LoVo (cell line): ENCODE measurements at places on chromosomes 12 and 14.

DNA sequence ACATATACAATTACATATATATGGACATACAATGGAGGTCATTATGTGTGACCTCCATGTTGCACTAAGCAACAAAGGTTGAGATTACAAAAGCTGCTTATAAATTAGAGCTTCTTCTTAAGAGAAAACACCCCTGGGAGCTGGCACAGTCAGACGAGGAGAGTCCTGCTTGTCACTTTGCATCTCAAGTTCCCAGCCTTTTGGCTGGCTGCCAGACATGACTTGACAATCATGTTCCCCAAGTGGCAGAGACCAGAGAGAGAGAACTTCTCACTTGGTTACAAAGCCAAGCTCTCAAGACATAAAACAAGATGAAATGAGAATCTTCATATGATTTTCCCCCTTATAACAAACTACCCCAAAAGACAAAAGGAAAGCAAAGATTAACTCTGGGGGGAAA is 8.5 kb upstream of the SYNJ2BP start:
- no peak for DNase-seq

GRCh38 chr12:103301642-103302591 is 193.9 kb downstream of the C12orf42 start:
- no peak for DNase-seq

DNA sequence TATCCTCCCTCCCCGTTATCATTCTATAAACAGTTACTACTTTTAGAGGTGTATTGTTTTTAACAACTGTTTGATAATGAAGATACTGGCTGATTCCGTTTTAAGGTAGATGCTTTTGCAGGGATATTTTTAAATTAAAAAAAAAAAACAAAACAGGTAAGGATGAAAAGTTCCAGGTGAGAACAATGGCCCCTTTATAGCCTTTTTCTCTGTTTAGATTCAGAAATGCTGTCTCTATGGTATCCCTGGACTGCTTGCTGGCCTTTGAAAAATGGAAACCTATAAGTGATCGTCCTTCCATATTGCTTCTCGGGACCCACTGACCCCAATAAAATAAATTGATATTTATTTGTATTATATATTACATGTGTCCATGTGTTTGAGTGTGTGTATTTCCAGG is 23.2 kb upstream of the ANO6 start:
- no peak for DNase-seq

- DNase-seq, result no peak
Observed at GRCh38 chr12:108091679-108092051, 37.4 kb upstream of the WSCD2 start.

DNA sequence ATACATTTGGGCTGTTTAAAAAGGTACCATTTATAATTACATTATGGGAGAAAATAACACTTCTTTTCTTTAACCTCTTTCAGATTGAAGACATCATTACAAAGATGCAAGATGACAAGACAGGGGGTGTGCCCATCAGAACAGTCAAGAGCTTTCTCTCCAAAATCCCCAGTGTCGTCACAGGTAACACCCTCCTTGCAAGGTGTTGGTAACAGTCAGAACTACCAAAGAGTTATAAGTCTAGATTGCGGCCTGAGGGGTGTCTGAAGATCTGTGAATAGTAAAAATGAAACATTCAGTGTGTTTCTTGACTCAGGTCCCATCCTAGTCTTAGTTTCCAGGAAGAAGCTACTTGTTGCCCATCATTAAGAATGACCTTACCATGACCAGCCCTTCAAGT is 419.8 kb downstream of the RGS6 start:
- DNase-seq, result no peak

GRCh38 chr12:52044292-52044983 is 6.8 kb upstream of the NR4A1 start:
- DNase-seq, result no peak

DNA sequence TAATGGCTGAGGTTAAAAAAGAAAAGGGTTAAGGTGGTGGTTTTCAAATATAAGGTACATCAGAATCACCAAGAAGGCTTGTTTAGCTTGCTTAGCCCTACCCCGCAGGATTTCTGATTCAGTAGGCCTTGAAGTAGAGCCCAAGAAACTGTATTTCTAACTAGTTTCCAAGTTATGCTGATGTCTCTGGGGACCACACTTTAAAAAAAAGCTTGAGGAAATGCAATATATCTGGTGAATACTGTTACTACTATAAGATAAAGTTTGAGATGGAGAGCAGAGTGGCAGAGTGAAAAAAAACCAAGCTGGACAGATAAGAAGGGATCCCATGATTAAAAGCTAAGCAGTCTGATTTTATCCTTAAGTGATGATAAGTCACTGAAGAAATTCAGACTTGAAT is 18.3 kb upstream of the GXYLT1 start:
- no peak for DNase-seq

GRCh38 chr14:99077076-99077843 is 194.7 kb downstream of the BCL11B start:
- no peak for DNase-seq

GRCh38 chr14:95088665-95089064 is 68.7 kb downstream of the DICER1 start:
- no peak for DNase-seq

DNA sequence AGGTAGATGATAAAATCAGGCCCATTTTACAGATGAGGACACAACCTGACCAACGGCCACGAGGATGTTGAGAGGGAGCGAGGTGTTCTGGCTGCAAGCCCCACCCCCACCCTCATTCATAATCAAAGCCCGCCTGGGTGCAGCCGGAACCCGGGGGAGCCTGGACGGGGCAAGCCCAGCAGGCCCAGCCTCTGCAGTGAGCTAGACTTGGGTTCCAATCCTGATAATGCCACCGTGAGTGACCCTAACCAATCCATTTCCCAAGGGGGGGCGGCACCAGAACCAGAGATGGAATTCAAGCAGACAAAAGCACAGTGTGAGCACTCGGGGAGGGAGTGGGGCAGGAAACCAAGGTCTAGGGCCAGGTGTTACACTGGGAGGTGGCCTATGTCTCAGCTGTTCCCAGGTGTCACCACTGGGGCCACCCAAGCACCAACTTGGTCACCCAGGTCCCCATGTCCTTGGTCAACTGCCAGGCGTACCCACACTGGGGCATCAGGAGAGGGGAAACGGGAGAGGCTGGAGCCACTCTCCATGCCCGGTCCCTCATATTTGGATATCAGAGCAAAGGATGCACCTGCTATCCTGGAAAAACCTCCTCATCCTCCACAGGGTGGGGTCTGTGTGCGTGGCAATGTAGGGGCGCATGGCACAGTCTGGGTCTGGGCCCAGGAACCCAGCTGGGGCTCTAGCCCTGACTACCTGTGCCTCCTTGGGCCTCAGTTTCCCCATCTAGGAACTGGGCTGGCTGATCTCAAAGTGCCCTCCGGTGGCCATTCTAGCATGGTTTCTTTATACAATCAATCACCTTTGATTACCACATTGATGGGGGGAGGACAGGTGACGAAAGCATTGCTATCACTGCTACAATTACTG is 58.4 kb downstream of the FAM222A start:
- no peak for DNase-seq

- no peak for DNase-seq
Observed at GRCh38 chr12:53208877-53209463, 1.9 kb upstream of the ITGB7 start.

- no peak for DNase-seq
Observed at GRCh38 chr12:19045426-19045825, 84.1 kb upstream of the PLEKHA5 start.

GRCh38 chr14:74235017-74235416 is 4.2 kb upstream of the VSX2 start:
- no peak for DNase-seq

DNA sequence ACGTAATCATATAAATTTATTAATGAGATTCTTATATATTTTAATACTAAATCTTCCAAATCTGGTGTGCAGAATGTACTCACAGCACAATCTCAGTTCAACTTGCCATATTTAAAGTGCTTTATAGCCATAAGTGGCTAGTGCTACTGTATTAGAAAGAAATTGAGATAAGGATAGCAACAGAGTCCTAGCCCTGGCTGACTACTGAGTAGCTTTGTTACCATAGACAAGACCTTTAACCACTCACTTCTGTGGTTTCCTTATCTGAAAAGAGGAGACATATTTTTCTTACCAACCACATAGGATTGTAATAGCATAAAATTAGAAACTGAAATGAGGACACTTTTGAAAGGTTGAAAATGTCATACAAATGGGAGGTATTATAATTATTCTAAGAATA is 2.0 kb upstream of the CHURC1 start:
- no peak for DNase-seq

DNA sequence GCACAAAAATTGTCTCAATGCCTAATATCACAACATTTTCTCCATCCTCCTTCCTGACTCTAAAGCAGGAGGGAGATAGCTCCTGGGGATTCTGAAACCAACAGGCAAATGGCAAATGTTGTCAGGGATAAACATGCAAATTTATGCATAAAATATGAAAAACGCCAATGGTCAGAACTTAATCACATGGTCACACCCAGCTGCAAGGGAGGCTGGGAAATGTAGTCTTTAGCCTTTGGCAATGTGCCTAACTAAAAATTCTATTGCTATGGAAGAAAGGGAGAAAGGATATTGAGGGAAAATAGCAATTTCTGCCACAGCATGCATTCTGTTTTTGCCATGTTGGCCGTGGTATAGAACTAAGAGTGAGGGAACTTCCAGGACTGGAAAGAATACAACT is 11.7 kb upstream of the OASL start:
- no peak for DNase-seq

DNA sequence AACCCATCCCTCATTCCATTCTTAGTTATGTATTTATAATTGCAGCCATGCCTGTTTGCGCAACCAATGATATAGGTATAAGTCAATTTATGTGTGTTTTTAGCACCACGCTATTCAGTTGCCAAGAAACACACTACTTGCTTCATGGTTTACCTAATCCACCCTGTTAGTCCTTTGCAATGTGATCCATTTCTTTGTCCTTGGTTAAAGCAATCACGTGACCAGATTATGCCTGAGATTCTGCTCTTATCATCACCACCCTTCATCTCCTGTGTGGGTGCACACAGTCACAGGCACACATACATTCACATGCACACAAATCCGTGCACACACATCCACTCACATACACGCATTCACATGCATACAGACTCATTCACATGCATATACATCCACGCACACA is 52.3 kb upstream of the KCNA5 start:
- no peak for DNase-seq

- DNase-seq, result no peak
Observed at GRCh38 chr12:92141591-92142121, 4.0 kb downstream of the BTG1 start.

GRCh38 chr12:88472775-88473174 is 107.5 kb downstream of the KITLG start:
- no peak for DNase-seq

GRCh38 chr12:23221066-23221465 is 596.1 kb downstream of the ETNK1 start:
- no peak for DNase-seq

GRCh38 chr12:94954948-94955592 is 48.4 kb downstream of the NDUFA12 start:
- no peak for DNase-seq

DNA sequence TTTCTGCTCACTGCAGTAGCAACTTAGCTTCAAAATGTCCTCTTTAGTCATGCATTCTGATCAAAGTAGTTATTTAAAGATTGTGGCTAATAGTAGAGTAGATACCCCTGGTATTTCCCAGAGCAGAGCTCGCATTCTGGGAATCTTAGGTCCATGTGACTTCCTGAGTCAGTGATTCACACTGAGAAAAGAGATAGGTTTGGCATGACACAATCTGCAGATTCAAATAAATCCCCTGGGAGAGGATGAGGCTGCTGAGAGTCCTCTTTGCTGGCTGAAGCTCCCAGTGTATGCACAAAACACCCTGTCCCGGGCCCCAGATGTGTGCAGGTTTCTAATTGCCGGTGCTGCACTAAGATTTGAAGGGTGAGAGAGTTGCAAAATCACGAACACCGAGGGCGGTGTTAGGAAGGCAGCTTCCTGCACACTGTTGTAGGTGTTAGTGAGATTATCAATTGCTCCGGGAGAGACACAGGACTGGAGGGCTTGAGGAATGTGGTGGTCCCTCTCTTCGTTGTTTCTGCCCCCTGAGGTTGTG is 233.2 kb downstream of the NRXN3 start:
- DNase-seq, result no peak

DNA sequence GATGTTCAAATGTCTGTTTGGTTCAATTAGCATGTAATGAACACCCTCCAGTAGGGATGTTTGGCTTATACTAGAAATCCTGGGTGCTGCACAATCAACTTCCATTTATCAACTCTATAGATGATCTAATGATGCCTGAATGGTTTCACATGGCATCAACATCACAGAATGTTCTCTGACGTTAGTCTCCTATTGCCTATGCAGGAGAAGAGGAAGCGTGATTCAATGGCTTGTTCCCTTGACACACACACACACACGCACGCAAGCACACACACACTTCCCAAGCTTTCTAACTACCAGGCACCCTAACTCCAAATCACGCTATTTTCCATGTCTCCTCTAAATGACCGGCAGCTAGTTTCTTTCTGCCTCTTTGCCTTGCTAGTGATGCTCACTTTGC is 49.3 kb downstream of the PKP2 start:
- DNase-seq, result no peak

DNA sequence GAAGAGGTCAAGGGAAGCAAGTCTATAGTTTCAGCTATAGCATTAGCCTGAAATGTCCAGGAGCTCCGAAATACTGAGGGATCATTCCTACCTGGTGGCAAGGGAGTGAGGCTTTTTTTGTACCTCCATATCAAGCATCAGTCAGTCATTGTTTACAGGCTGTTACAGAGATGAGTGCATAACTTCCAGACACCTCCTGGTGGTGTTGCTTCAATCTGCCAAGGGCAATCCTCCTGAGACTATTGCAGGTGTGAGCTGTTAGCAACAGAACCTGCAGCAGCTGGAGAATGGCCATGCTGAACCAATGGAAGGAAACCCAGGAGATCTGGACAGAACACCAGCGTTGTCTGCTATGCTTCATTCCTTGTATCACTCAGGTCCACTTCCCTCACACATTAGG is 80.0 kb upstream of the SLC8A3 start:
- DNase-seq, result no peak

- no peak for DNase-seq
Observed at GRCh38 chr14:103055695-103056094, 1.7 kb downstream of the CDC42BPB start.

- no peak for DNase-seq
Observed at GRCh38 chr12:2588345-2588744, 206.4 kb upstream of the FKBP4 start.

DNA sequence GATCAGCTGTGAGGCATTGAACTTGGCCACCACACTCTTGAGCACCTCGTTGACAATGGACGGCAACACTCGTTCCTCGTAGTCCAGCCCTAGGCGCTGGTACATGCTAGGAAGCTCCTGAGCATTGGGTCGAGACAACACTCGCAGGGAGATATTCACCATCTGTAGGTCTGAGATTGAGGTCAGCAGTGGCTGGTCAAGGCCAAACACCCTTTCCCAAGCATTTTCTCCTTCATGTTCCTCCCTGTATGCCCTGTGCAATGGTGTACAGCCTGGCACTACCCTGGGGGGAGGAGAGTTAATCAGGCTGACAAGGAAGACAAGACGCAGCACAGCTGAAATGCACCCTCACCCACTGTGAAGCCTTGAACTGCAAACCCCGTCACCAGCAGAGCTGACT is 2.0 kb downstream of the PHB2 start:
- no peak for DNase-seq

- no peak for DNase-seq
Observed at GRCh38 chr14:61566537-61567225, 128.6 kb upstream of the HIF1A start.

GRCh38 chr12:29023436-29024076 is 125.5 kb upstream of the FAR2 start:
- DNase-seq, result no peak
